ENCODE measurements at places on chromosomes 4 and X. TPM values are rescaled to one million over a fixed set of nuclear protein-coding genes. Genes with fewer than 3 reads are reported as not detected.
A peak's percentile ranks its signal among the peaks of the same experiment; 100 is the strongest.

- DNase-seq = no peak
Observed at GRCh38 chr4:128876200-128876599, 66.7 kb downstream of the JADE1 start.

GRCh38 chr4:129526812-129527211 lies 430.9 kb downstream of the C4orf33 start:
- no peak for DNase-seq

GRCh38 chr4:84063619-84064018 lies 435.5 kb downstream of the NKX6-1 start:
- DNase-seq = no peak

DNA sequence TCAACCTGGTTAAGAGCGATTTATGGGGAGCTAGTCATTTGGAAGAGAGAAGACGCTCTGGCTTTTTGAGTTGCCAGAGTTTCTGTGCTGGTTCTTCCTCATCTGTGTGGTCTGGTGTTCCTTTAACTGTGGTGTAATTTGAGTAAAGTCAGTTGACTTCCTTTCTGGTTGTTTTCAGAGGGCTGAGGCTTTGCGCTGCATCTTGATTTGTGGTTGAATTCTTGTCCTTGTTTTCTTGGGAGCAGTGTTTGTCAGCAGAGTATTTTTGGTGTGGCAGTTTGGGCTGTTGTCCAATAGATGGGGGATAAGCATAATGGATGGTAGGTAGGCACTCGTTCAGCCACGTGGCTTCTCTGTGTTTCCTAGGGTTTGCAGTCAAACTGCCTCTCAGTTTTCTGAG lies 2143.2 kb upstream of the TENM3 start:
- DNase-seq = no peak

GRCh38 chr4:76989391-76990061 lies 40.0 kb downstream of the SEPTIN11 start:
- no peak for DNase-seq

GRCh38 chr4:184475096-184475461 lies 729 bp upstream of the IRF2 start:
- DNase-seq = peak; percentile 36

DNA sequence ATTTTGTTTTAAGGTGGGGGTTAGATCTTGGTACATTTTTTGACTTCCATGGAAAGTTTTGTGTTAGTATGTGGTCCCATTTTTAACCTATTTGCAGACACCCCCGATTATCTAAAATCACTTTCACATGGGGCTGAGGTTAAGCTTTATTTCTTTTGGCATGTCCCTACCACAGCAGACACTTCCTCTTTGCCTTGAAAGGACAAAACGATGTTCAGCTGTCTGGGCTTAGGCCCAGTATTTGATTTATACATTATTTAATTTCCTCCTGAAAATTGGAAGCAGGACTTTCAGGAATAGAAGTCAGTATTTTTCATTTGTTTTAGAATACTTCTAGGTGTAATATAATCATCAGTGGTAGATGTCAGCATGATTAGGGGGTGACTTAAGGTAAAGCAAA lies 112.4 kb upstream of the SPRY1 start:
- DNase-seq = no peak

- no peak for DNase-seq
Observed at GRCh38 chrX:53918702-53919101, 125.6 kb downstream of the PHF8 start.

DNA sequence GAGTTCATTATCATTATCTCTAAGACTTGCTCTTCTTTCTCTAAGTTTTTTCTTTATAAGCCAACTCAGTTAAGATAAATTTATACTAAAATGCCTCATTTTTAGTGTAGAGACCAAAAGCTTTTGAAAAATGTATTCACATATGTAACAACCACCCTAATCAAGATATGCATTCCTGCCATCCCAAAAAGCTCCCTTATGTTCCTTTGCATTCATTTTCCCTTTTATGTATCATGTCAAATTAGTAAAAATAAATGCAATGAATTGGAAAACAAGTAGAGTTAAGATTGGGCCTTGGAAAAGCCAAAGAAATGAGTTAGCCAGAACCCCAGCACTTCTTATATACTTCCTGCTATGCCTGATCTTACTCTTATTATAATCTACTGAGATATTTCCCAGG lies 62.2 kb downstream of the NPY2R start:
- no peak for DNase-seq

- no peak for DNase-seq
Observed at GRCh38 chr4:114399105-114399504, 199.5 kb upstream of the UGT8 start.

- no peak for DNase-seq
Observed at GRCh38 chrX:154840856-154841255, 6.4 kb upstream of the SMIM9 start.

GRCh38 chrX:42694260-42694815 lies 83.6 kb downstream of the PPP1R2C start:
- DNase-seq = no peak

DNA sequence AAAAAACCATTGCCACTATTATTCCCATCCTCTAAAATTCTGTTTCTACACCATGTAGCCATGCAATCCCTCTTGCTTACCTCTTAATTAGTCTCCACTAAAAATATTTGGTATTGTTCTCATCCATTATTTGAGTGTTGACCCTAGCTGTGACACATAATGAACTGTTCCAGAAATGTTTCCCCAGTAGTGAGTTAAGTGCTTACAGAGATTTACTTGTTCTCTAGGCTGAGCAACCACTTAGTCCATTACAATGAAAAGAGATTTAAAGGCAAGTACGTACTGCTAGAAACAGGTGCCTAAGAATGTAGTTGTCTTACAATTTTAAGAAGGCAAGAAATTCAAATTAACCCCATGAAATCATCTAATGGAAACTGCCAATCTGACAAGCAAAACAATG lies 112.7 kb upstream of the PTPN13 start:
- DNase-seq = no peak

DNA sequence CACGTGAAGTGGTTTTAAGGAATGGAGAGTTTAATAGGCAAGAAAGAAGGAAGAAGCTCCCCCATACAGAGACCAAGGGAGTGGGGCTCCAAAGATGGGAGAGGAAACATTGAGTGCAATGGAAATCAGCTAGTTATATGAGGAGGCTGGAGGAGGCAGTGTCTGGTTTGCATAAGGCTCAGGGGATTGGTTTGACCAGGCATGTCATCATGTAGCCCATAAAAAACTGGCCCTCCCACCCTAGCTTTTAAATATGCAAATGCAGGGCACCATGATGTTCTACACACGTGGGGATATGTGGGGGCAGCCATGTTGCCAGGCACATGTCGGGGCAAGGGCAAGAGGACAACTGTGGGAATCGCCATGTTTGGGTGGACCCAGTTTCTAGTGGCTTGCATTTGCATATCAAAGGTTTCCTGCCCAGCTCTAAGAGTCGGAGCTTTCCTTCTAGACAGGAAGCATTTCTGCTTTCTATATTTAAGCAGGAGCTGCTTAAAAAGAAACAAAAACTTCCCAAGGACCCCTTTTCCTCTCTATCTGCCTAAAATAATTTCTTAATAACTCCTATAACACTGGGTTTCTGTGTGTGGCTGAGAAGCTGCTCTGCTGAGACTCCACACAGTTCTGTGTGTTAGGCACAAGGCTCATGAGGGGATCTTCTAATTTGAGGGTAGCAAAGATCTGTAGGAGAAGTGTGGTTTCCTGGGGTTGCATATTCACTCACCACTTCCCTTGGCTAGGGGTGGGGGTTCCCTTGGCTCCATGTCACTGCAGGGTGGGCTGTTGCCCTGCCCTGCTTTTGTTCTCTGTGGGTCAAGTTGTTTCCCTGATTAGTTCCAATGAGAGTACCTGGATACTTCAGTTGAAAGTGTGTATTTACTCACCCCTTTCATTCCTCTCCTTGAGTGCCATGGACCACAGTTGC lies 113.5 kb downstream of the VSIG4 start:
- no peak for DNase-seq

- DNase-seq = no peak
Observed at GRCh38 chrX:107684956-107685385, 56.7 kb downstream of the PRPS1 start.

DNA sequence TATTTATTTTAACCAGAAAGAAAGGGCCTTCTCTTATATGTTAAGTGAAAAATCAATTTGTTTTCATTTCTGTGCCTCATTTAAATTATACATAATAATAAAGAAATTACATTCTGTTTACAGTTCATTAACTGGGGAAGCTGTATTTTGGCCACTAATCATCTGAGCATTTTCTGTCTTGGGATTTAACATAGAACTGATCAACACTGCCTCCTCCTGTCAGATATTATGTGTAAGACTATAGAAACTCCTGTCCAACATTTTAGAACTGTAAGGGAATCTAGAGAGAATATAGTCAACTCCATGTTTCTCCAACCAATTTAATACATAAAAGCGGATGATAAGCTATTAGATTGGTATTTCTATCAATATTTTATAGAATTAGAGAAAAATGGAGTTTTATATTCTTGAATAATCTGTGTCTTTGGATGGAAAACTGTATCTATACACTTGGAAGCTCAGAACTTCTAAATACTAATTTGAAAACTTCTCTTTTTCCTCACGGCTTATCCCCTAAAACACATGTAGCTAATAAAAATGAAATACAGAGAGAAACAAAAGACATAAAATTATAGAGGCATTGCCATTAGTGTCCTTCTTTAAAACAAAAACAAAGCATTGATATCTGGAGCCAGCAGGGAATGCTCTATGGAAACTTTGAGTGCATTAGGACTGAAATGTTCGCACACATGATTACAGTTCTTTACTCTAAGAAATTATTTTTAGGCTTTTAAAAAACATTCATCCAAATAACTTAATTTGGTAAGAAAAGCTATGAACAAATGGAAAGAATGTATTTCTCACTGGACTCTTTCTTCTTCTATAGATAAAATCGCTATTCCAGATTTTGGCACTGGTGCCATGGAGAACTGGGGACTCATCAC lies 33.1 kb downstream of the ENPEP start:
- DNase-seq = no peak

GRCh38 chrX:39654183-39654925 lies 443.4 kb downstream of the BCOR start:
- DNase-seq = no peak

DNA sequence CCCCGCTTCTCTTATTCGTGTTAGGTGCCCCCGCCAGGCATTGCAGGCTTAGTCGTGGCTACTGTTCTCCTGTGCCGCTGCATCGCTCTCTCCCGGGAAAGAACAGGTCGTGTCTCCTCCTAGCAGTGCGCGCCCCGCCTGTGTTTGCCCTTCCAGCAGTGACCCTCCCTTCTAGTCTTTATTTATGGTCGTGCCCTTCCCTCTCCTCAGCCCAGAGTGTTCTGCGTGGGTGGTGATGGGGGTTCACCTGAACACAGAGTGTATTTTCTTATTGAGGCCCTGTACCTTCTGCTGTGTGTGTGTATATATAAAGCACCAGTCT lies 15.2 kb downstream of the USP11 start:
- no peak for DNase-seq

- DNase-seq = no peak
Observed at GRCh38 chr4:15756361-15756861, 21.7 kb upstream of the CD38 start.

DNA sequence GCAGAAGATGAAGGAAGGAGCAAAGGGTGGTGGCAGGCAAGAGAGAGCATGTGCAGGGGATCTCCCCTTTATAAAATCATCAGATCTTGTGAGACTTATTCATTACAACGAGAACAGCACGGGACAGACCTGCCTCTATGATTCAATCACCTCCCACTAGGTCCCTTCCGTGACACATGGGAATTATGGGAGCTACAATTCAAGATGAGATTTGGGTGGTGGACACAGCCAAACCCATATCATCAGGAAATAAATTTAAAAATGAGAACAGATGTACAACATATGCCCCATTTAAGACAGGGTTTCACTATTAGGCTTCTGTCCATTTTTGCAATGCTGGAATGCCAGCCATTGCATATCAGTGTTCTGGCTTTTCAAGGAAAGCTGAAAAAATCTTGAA lies 346.7 kb upstream of the SLIT2 start:
- DNase-seq = no peak

DNA sequence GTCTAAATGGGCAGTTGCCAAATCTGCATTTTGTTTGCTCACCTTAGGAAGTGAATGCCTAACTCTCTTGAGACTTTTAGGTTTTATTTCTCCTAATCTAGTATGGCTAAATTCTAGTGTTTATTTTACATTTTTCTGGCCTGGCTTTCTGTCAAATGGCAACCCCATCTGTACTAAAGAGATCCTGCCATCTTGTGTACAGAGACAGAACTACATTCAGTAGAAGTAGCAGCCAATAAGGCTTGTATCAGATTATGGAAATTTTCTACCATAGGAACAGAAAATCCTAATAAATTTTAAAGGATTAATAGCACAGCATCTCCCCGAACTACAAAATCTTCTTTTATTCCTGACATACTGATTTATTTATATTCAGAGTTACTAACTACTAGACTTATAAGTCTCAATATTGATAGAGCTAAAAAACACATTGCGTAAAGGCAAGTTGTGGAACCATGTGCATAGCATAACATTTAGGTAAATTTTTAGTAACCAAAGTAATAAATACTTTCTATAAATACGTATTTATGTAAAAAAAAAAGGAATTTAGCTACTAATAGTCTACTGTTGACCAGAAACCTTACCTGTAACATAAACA lies 45.5 kb downstream of the TMEM144 start:
- peak; percentile 14 for DNase-seq

GRCh38 chrX:48579259-48579658 lies 5.0 kb downstream of the RBM3 start:
- DNase-seq = no peak

- no peak for DNase-seq
Observed at GRCh38 chrX:83495898-83496297, 12.2 kb upstream of the POU3F4 start.

The MTHFD2L gene
- polyA plus RNA-seq = 5.8 TPM

The LONRF3 gene
- 7.4 TPM for polyA plus RNA-seq

The SPON2 gene
- polyA plus RNA-seq = 123 TPM

The KCND1 gene
- 3.3 TPM for polyA plus RNA-seq

The NUDT10 gene
- 6.9 TPM for polyA plus RNA-seq

The MAGEB17 gene
- polyA plus RNA-seq = not detected

The TMSB15C gene
- polyA plus RNA-seq = 1.4 TPM

The ADH1B gene
- 864 TPM for polyA plus RNA-seq

The TMEM31 gene
- polyA plus RNA-seq = not detected

The FRG2 gene
- polyA plus RNA-seq = not detected

The TRPC3 gene
- polyA plus RNA-seq = 3.3 TPM

The CFAP99 gene
- 0.06 TPM for polyA plus RNA-seq

The SHOX gene
- not detected for polyA plus RNA-seq

The H2BW1 gene
- polyA plus RNA-seq = not detected

The MAOA gene
- 95.1 TPM for polyA plus RNA-seq

The EXOC1L gene
- polyA plus RNA-seq = 0.14 TPM

All from urinary bladder (tissue), 4 donors.